Articular chondrocyte of knee joint (primary cell): ENCODE measurements at places on chromosomes 6 and 20. TPM values are rescaled to one million over a fixed set of nuclear protein-coding genes. Genes with fewer than 3 reads are reported as not detected.

The HAO1 gene
- not detected in 2 replicates for total RNA-seq

The LRRN4 gene
- under 0.01 and 0.11 TPM in 2 replicates for total RNA-seq

The GHRH gene
- not detected in 2 replicates for total RNA-seq

The MOG gene
- total RNA-seq, result under 0.01 TPM in 1 of 2 replicates, not detected in the other

The CCN6 gene
- total RNA-seq, result 28.4 and 36.8 TPM in 2 replicates

The HLA-DQA1 gene
- not detected in 2 replicates for total RNA-seq

The SLC17A1 gene
- not detected in 2 replicates for total RNA-seq

The PCIF1 gene
- total RNA-seq, result 11.6 and 14.0 TPM in 2 replicates

The RIPK1 gene
- 26.9 and 27.6 TPM in 2 replicates for total RNA-seq
